NCI-H2081 treated with DMSO at 0.1 percent for 48 hours (cell line): ENCODE measurements at places on chromosomes 3 and 15.
A peak's percentile ranks its signal among the peaks of the same experiment; 100 is the strongest.

GRCh38 chr15:80203361-80203885 is 48.6 kb downstream of the CTXND1 start:
- DNase-seq: no peak

DNA sequence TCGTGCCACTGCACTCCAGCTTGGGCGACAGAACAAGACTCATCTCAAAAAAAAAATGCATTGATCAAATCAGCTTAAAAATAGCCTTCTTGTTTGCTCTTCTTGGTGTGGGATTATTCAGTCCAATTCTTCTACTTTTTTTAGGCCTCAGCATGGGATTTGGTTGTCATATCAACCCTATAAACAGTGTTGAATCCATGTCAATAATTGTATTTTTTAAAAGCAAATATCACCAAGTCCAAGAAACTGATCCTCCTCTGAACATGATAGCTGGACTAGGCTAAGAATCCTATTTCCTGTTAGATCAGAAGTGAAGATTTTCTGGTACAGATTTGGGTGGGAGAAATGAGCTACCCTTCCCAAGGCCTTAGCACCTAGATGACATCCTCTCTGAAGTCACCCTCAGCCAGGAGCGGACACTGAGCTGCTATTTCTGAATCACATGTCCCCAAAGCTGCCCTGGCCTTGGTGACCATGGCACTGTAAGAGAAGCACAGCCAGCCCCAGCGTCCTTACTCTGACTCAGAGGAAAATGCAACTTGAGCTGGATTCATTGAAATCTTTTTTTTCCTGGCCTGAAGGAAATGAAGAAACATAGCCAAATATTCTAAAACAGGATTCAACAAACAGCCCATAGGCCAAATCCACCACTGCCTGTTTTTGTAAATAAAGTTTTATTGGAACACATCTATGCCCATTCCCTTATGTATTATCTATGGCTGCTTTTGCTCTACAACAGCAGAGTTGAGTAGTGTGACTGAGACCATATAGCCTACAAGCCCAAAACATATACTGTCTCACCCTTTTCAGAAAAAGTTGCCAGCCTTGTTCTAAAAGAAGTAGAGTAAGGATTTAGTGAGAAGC is 215.9 kb upstream of the CTDSPL start:
- DNase-seq: no peak

GRCh38 chr3:43345877-43346276 is 59.5 kb downstream of the SNRK start:
- DNase-seq: no peak

- no peak for DNase-seq
Observed at GRCh38 chr3:17355591-17355990, 386.8 kb downstream of the TBC1D5 start.

GRCh38 chr3:27526614-27527315 is 42.6 kb upstream of the SLC4A7 start:
- no peak for DNase-seq

DNA sequence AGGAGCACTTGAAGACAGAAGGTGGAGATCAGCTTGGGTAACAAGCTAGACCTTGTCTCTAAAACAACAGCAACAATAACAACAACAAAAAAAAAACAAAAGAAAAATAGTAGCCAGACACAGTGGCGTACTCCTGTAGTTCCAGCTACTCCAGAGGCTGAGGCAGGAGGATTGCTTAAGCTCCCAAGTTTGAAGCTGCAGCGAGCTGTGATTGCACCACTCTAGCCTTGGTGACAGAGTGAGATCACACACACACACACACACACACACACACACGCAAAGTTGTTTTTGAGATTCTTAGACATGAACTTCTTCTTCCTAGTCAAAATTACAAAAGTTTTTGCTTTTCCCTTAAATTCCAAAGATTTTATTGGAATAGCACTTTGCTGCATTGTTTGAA is 93.0 kb upstream of the IGSF10 start:
- no peak for DNase-seq

DNA sequence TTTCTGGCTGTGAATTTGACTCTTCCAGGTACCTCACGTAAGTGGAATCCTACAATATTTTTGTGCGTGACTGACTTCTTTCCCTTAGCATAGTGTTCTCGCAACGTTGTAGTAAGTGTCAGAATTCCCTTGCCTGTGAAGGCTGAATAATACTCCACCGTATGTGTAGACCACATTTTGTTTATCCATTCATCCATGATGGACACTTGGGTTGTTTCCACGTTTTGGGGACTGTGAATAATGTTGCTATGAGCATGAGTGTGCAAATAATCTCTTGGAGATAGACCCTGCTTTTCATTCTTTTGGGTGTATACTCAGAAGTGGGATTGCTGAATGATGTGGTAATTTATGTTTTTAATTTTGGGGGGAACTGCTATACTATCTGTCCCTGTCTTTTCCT is 82.2 kb downstream of the APBA2 start:
- DNase-seq: no peak

DNA sequence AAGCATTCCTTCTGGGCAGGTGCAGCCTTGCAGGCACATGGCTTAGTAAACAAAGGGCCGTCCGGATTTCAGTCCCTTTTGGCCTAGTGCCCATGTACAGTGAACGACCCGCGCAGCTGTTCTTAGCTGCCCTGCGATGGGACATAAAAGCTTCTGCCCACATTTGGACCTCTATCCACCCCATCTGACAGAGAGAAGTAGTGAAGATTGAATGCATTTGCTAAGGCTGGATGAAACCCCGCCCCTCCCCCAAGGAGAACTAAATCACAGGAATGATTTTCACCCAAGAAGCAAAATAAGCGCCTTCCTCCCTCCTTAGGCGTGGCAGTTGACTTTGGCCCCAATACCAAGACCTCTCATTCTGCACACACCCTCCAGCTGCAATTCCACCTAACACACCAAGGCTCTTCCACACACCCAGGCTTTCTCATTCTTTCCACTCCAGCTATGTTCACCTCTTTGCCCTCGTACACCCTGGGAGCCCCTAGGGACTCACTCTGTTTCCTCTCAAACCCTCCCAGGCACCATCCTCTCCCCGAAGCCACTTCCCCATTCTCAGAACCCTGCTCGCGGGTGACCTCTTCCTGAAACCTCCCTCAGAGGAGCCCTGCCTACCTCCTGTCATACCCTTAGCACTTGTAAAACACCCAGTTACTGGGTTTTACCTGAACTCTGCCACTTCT is 14.1 kb upstream of the HRH1 start:
- DNase-seq: no peak

GRCh38 chr15:41994772-41995475 is 22.6 kb upstream of the EHD4 start:
- DNase-seq: no peak

DNA sequence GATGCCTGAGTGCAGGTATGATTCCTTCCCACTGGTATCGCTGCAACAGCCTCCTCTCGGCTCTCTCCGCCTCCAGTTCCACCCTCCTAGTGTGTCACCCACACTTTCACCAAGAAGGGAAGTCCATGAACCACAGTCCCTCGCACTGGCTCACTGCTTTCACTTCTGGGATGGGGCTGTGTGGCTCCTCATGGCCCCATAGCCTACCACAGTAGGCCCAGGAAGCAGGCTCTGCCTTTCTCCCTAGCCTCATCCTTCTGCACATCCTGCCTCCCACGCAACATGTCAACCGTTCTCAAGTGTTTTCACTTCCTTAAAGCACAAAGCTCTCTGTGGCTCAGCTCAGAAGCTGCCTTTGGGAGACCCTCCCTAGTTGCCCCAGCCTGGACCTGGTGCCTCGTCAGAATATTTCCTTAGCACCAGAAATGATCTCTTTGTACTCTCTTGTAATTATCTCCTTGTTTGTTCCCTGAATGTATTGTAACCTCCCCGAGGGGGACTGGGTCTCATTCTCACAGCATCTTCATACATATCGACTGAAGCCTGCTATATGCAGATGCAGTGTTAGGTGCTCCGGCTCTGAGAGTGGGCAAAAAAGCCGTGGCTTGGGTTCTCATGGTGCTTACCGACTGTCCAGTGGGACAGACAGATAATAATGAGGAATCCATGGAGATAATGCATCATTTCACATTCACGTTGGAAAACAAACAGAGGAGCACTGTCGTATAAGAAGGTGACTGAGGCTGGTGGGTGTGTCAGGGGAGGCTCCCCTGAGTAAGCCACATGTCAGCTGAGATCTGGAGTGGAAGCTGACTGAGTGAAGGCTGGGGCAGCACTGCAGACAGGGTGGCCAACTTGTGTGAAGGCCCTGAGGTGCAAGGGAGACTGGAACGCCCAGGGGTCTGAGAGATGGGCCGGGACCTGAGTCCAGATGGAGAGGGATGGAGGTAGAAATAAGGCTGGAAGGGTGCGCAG is 107.1 kb downstream of the DGKG start:
- DNase-seq: no peak

DNA sequence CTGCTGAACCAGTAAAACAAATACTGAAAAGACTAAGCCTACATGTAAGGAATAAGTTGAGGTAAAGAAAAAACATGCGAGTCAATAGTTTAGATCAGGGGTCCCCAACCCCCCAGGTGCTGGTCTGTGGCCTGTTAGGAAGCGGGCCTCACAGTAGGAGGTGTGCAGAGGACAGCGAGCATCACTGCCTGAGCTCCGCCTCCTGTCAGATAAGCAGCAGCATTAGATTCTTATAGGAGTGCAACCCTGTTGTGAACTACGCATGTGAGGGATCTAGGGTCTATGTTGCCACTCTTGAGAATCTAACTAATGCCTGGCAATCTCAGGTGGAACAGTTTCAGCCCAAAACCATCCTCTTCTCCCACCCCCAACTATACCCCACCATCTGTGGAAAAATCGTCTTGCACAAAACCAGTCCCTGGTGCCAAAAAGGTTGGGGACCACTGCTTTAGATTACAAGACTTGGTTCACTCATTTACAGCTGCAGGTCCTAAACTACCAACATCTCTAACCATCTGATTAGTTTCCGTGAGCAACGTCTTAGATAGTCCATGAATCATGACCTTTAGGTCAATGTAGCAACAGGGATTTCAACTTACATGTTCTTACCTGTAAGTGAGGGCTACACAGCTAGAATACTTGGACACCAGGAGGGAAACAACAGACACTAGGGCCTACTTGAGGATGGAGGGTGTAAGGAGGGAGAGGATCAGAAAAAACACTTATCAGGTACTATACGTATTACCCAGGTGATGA is 66.7 kb downstream of the TRANK1 start:
- DNase-seq: no peak

- DNase-seq: no peak
Observed at GRCh38 chr3:111241960-111242359, 170.3 kb downstream of the NECTIN3 start.

GRCh38 chr3:139677388-139678155 is at the start of gene NMNAT3:
TSS of gene NMNAT3 (minus strand) at chr3:139677972. CDS start at chr3:139627724, 50,248 bp downstream.
- peak; percentile 89 for DNase-seq

GRCh38 chr3:18438586-18438985 is 13.4 kb upstream of the SATB1 start:
- no peak for DNase-seq

GRCh38 chr3:126911162-126912026 is 71.5 kb upstream of the PLXNA1 start:
- no peak for DNase-seq

DNA sequence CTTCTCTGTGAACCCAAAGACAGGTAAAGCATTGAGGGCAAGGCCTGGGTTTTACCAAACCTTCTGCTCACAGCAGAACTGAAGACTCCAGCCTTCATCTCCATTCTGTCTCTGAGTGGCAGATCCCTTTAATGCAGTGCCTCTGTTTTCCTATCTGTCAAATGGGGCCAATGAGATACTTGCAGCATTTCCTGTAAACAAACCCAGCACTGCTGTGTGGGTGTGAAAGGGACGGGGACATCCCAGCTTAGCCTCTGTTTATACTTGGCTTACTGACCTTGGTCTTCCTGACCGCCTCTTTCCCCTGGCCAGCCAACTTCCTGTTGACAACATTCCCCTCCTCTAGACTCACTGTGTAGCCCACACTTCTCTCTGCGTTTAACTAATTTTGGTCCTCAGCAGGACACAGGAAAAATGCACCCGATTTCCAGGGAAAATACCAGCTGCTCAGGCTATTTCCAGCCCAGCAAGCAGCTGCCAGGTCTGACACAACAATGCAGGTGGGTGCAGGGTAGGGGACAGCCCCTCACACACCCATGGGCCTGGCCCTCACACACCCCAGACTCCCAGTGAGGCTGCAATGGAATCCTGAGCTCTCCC is 105.9 kb upstream of the HERC1 start:
- DNase-seq: no peak

DNA sequence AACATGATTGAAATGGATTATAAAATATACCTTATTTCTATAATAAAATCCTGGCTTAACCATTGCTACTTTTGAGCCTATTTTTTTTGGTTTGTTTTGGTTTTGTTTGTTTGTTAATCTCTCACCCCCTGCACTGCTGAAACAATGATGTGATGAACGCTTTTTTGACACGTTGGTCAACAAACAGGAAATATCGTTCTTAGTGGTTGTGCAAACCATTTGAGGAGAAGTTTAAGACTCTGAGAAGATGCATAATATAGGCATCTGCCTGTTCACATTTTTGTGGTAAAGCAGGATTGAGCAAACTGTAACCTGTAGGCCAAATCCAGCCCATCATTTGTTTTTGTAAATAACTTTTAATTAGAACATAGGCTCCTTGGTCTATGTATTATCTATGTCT is 75.5 kb upstream of the MDFIC2 start:
- DNase-seq: no peak

GRCh38 chr15:42593143-42593542 is 17.7 kb downstream of the STARD9 start:
- DNase-seq: no peak

- no peak for DNase-seq
Observed at GRCh38 chr15:88388686-88389085, 78.5 kb downstream of the MRPL46 start.

GRCh38 chr3:90253131-90253530 is 1145.7 kb downstream of the EPHA3 start:
- DNase-seq: no peak

GRCh38 chr3:132637590-132637989 is 22.0 kb downstream of the ACAD11 start:
- DNase-seq: no peak

GRCh38 chr3:53709860-53710674 is 136.2 kb downstream of the CHDH start:
- no peak for DNase-seq

DNA sequence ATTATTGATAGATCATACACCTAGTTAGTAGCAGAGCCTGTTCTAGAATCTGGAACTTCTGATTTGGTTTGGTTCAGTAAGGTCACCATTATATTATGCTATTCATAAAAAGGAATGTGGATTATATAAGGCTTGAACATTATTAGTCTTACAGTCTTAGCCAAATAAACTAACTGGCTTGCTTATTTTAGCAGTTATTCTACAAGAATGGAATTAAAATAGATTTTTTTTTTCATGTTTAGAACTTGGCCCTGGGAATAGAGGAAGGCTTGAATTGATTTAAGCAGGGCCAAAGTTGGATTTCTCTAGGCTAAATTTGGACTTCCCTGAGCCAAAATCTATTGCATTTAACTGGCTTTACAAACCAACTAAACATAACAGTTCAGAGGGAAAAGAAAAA is 24.4 kb downstream of the DTWD1 start:
- DNase-seq: no peak

DNA sequence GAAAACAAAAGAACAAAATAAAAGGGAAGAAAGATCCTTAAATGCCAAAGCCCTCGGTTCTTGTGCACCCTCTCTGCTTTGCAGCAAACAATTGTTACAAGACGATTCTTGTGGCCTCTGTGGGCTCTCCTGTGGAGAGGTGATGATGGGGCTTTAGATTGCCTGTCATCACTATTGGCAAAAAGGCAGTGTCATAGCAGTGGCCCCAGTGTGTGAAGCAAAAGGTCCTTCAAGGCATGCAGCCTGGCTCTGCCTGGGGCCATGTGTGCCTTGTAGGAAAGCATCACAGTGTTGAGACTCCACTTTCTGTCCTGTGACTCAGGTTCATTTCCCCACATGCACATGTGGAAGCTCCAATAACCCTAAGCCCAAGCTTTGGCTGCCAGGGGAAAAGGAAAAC is 43.7 kb downstream of the POC1A start:
- no peak for DNase-seq

- no peak for DNase-seq
Observed at GRCh38 chr3:64488939-64489338, 198.9 kb downstream of the ADAMTS9 start.
